ENCODE measurements at places on chromosomes 11 and 22. TPM values are rescaled to one million over a fixed set of nuclear protein-coding genes. Genes with fewer than 3 reads are reported as not detected.
A peak's percentile ranks its signal among the peaks of the same experiment; 100 is the strongest.

The HEPHL1 gene
- not detected for total RNA-seq

The VPS37C gene
- total RNA-seq: 30.2 TPM

- peaks cover 7% of the 10 kb centered on the region for H3K4me1 ChIP-seq
- H3K4me3 ChIP-seq: no peak overlapping the region
- H3K36me3 ChIP-seq: no peaks in the 10 kb centered on the region
- no peak overlapping the region for H3K27ac ChIP-seq
- no peaks in the 10 kb centered on the region for H3K27me3 ChIP-seq
These were observed 83.6 kb downstream of the PIWIL4 start for GRCh38 chr11:94650756-94651155.

DNA sequence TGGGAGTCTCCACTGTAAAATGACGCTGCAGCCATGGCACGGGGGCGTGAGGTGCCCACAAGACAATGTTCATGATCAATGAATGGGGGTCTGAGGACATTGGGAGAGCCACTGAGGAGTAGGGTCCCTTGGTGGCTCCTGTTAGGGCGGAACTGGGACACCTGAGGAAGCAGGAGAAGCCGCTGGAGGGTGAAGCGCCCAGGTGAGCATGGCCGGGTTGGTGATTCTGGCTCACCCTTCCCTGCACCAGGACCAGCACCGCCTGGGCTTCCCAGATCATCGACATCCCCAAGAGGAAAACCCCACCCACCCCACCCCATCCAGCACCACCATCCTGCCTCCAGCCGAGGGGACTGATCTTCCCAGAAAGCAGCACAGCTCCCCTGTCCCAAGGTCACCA lies 30.6 kb downstream of the SHANK2 start:
- no peak overlapping the region for H3K4me3 ChIP-seq
- no peaks in the 10 kb centered on the region for H3K4me1 ChIP-seq
- no peaks in the 10 kb centered on the region for H3K27me3 ChIP-seq
- H3K36me3 ChIP-seq: no peaks in the 10 kb centered on the region
- DNase-seq: peak; percentile 45

Measured in upper lobe of right lung (tissue), 1 donor.